NCI-H1436 (cell line): ENCODE measurements at places on chromosomes 2 and 18.

- no peak for DNase-seq
Measured at GRCh38 chr2:166140932-166141331, 13.1 kb upstream of the SCN1A start.

- no peak for DNase-seq
Measured at GRCh38 chr2:121279476-121280220, 5.4 kb downstream of the TFCP2L1 start.

- no peak for DNase-seq
Measured at GRCh38 chr2:9020267-9020666, 16.8 kb upstream of the MBOAT2 start.

DNA sequence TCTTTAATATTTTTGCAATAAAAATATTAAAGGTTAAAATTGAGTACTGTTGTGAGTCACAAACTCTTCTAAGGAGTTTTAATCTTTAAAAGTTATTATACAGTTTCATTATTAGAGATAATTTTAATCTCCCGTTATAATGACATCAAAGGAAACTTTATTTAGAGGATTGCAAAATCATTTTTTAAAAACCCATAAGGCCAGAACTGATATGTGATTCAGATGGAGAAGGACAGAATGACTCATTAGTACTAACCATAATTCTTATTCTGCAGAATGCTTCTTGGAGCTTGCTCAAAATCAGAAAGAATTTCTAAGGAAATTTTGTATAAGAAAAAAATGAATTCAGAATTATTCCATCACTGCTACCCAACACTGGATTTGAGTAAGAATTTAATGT lies 12.5 kb upstream of the HNRNPLL start:
- no peak for DNase-seq

DNA sequence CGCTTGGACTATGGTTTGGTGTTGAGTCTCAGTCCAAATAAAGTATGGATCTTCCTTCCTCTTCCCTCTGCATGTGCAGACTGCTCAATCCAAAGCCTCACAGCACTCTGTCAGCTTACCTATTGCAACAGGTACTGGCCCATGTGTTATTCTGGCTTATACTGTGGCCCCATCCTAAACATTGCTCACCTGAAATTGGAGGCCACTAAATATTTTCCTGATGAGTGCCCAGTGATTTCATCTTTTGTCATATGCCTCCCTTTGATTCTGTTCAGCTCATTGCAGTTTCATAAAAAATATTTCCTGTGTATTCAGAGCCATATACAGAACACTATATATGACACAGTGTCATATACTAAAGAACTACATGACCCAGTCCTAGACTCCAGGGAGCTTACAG lies 86.3 kb upstream of the FAM136A start:
- DNase-seq = no peak

DNA sequence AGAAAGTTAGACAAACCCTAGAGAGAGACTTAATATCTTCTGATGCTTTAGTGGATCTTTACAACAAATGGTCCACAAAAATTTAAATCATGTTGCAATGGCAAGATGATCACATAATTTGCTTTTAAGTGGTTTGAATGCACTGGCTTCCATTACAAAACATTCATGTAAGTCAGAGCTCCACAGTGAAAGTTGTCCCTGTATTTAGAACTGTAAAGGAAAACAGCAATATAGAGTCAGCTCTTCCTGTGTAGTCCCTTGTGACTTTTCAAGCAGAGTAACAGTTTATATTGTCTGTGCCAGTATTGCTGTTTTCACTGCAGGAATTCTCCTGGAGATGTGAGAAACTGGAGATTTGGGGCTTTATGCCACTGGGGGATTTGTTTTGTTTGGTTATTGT lies 77.7 kb downstream of the MEIS1 start:
- DNase-seq = no peak

- no peak for DNase-seq
Measured at GRCh38 chr2:40680547-40680946, 228.7 kb upstream of the SLC8A1 start.

GRCh38 chr18:37412829-37413228 lies 152.8 kb downstream of the CELF4 start:
- DNase-seq = no peak

DNA sequence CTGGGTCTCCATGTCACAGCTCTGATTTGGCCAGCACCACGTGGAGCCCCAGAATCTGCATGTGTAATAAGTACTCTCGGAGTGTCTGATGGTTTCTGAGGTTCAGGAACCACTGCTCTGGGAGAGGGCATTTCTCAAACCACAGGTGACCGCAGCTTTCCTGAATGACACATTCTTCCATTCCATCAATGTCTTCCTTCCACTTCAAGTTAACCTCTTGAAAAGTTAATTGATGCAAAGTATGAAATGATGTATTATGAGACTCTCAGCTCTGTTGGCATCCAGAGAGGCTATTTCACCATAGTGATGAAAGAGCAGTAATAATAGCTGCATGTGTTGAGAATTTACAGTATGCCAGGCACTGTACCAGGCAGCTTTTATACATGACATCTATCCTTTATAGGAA lies 61.3 kb upstream of the CRIM1 start:
- no peak for DNase-seq
